ENCODE measurements at places on chromosomes 11 and 22.
A peak's percentile ranks its signal among the peaks of the same experiment; 100 is the strongest.

GRCh38 chr22:24695561-24696511 is 78.7 kb downstream of the PIWIL3 start:
- no peak for DNase-seq

- DNase-seq = no peak
Measured at GRCh38 chr11:10426475-10426874, 28.6 kb upstream of the AMPD3 start.

GRCh38 chr22:20566420-20567260 is 59.2 kb downstream of the MED15 start:
- peak; percentile 36 for DNase-seq

DNA sequence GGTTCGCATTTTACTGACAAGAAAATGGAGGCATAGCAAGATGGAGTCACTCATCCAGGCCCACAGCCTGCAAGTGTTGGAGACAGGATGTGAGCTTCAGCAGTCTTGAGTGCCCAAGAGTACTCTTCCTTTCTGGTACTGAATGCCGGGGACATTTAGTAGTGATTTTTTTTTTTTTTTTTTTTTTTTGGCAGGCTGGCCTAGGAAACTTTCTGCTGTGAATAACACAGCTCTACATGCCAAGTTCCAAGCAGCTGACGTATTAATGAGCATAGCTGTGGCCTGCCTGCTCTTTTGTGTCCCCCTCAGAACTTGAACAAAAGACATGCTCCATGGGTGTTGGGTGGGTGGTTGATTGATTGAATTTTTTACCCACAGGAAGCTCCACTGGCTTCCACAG is 195.5 kb upstream of the CADM1 start:
- DNase-seq = no peak

GRCh38 chr11:64338716-64339115 is 1.3 kb upstream of the CCDC88B start:
- no peak for DNase-seq

DNA sequence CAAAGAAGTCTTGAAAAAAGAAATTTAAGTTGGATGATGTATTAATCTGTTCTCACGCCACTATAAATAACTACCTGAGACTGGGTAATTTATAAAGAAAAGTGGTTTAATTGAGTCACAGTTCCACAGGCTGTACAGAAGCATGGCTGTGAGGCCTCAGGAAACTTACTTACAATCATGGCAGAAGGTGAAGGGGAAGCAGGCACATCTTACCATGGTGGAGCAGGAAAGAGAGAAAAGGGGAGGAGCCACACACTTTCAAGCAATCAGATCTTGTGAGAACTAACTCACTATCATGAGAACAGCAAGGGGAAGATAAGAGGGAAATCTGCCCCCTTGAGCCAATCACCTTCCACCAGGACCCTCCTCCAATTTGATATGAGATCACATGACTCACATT is 65.7 kb upstream of the AMOTL1 start:
- no peak for DNase-seq

GRCh38 chr22:26914519-26915185 is 257.3 kb downstream of the MIAT start:
- no peak for DNase-seq

GRCh38 chr11:26992031-26992541 is 1.8 kb upstream of the FIBIN start:
- no peak for DNase-seq

DNA sequence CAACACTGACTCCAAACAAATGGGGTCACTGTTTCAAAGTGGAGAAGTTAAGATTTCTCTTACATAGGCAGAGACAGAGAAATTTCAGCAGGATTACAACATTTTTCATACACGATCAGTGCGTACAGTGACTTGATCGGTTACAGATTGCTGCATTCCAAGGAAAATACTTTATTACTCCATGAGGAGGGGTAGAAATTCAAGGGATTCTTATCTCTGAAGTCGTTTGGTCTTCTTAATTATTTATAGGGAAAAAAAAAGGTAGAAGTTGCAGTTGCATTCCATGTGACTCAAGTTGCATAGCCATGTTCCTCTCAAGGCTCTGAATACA is 10.7 kb upstream of the SMIM38 start:
- DNase-seq = no peak

DNA sequence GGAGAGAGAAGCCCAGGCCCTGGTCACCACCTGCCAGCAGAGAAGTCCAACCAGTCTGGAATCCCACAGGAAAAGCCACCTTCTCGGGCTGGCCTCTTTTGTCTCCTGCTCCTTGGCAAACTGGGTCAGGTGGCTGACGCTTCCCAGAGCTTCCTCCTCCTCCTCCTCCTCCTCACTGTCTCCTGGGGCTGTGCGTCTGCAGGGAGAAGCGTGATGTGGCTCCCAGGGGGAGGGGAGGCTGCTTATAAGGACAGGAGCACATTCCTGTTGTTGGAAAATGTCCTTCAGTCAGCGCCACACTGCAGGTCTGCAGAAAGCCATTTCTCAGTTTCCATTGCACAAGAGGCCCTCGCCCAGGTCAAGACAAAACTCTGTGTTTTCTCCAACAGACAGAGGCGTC is 1316.5 kb downstream of the BRD1 start:
- DNase-seq = no peak

DNA sequence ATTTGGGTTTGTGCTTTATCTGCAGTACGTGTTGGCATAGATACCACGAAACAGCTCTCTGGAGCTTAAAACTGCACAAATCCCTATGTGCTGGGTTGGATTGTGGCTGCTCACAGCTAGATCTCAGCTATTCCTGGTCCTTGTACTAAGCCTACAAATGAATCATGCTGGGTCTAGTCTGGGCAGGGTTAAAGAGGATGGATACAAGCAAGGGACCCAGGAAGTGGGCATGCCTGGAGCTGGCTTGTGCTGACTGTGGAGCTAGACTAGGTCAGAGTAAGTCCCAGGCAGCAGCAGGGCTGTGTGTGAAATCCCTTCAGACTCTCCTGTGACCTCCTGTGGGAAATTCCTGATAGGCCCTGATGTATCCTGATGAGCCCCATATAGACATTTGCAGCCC is 3.9 kb upstream of the E2F8 start:
- DNase-seq = no peak

GRCh38 chr11:118291477-118292135 is 12.9 kb upstream of the CD3E start:
- no peak for DNase-seq

GRCh38 chr22:47092896-47093311 is 330.5 kb downstream of the TBC1D22A start:
- no peak for DNase-seq

DNA sequence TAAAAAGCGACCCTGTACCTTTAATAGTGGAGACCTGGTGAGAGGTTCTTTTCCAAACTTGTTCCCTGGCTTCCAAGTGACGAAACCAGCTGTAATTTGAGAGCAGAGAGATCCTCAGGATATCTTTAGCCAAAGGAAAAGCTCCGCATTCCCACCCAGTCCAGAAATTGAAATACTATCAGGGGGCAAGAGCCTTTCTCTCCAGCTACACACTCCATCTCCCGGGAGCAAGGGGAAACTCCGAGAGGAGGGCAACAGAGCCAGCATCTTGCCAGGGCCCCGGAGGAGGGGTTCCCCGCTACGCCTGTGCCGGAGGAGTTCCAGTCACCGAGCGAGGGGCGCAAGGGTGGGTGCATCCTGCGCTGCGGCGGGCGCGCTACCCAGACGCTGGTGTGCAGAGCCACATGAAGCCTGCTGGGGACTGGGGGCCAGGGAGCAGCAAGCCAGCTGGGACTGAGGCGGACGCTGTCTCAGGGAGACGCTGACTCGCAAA is at the start of gene FIBIN:
Gene FIBIN, plus strand, starts transcription at position 148 of the 493 bp plus-strand sequence. CDS start 415 bp downstream, outside the sequence.
- DNase-seq = no peak

DNA sequence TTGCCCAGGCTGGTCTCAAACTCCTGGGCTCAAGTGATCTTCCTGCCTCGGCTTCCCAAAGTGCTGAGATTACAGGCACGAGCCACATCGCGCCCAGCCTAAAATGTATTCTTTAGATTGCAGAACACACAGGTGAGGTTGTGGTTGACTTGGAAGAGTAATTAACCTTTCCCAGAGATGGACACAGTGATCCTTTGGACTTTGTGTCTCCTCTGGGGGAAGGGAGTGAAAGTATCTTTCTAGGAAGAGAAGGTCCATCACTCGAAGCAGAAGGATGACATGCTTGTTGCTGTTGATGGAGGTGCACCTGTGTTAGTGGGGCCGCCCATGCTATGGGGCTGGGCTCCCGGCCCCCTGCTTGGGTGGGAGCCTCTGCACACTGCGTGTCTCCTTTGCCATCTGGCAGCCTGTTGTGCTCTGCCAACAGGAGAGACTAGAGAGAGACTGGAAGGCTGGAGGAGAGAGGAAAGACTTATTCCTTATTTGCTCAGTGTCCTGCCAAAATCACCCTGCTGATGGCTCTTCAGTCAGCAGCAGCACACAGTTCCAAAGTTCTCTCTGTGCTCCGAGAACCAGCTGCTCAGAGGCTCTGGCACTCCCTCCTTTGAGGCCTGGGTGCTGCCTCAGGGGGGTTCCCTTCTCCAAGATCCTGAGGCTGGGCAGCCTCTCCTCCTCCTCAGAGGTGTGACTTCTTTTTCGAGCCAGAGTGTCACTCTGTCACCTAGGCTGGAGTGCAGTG is 33.1 kb upstream of the CYB5R3 start:
- DNase-seq = no peak

DNA sequence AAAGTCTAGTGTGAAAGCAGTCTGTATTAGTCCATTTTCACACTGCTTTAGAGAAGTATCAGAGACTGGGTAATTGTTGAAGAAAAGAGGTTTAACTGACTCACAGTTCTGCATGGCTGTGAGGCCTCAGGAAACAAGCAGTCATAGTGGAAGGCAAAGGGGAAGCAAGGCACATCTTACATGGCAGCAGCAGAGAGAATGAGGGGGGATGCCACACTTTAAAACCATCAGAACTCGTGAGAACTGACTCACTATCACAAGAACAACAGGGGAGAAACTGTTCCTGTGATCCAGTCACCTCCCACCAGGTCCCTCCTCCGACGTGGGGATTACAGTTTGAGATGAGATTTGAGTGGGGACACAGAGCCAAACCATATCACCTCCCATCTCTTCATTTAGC is 13.8 kb upstream of the TUBA8 start:
- DNase-seq = no peak

- DNase-seq = no peak
Measured at GRCh38 chr22:43244803-43245527, 58.0 kb upstream of the TTLL12 start.

GRCh38 chr22:22366537-22366936 is 122.0 kb downstream of the VPREB1 start:
- DNase-seq = no peak

- DNase-seq = no peak
Measured at GRCh38 chr11:1041471-1041870, 5.0 kb upstream of the MUC6 start.

- DNase-seq = no peak
Measured at GRCh38 chr11:5289696-5290095, 12.1 kb downstream of the OR51B4 start.

- no peak for DNase-seq
Measured at GRCh38 chr11:116641561-116642045, 131.2 kb downstream of the BUD13 start.

GRCh38 chr11:48122246-48122645 is 94.4 kb upstream of the OR4B1 start:
- DNase-seq = no peak

DNA sequence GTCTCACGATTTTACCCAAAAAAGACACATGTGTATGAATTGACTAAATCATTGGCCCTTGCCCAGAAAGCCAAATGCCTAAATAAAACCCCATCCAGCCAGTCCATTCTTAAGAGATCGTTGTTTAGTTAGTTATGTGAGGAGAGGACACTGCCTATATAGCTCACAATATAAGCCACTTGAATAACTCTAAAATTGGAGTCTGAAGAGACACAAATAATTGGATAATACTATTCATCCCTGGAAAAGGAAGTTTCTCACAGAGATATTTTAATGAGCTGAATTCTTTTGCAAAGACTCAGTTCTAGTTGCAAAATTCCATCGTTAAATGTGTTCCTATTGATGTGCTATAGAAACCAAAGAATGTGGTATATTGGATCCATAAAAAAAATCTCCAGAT is 176.7 kb downstream of the SOX6 start:
- no peak for DNase-seq

DNA sequence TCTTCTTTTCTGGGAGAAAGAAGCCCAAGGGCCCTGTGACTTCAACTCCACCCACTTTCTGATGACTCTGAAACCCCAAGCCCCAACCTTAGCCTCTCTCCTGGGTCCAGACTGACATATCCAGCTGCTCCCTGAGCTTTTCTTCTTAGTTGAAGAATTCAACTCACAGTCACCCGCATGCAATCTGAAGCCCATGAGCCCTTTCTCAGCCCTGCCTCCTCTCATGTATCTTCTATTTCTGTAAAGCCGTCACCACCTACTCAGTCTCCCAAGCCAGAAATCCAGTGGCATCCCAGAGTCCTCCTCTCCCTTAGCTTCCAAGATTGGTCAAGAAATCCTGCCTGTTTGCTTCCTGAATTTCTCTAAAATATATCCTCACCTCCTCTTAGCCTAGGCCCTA is 7.1 kb upstream of the TMA7B start:
- no peak for DNase-seq

DNA sequence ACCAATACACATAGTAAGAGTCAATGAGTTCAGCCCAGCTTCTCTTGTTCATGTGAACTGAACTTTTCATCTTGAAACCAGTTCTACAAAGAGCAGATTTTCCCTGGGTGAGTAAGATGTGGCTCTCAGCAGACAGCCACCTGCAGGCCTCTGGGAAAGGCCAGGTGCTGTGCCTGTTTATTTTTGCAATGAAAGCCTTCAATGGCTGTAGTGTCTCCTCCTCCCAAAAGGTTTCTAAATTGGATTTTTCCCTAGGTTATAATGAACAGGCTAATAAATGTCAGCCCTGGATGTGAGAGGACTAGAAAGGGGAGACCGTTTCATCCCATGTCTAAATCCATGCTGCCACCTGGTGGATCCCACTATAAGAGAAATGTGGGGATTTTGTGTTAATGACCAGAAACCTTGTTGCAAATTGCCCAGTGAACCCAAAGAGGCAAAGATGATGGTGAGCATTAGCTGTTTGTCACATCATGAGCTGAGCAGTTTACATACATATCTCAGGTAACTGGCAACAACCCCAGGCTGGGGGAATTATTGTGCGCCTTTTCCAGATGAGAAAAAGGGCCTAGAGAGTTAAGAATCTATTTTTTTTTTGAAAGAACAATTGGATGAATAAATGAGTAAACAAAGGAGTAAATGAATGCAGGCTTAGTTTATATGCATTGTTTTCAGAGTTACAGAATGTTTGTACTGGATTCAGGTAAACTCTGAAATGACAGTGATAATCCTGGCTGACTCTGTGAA is 12.7 kb downstream of the C11orf91 start:
- DNase-seq = no peak

DNA sequence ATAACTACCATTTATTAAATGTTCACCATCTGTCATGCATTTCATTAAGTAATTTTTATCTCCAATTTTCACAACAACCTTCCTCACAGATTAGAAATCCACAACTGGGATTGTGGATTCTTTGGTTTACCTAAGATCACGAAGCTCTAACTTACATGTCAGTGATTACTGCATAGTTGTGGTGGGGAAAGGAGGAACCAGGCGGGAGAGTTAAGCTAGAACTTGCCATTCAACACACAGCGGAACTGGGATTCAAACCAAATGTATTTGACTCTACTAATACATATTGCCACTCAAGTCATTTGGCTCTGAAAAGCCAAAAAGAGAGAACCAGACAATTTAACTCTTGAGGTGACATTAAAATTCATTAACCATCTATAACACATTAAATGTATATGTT is 10.4 kb upstream of the LAYN start:
- no peak for DNase-seq

Measured in stimulated activated CD4-positive, alpha-beta T cell treated with anti-CD3 and anti-CD28 coated beads, Interleukin-1b, Interleukin-23, amount 100 ng/mL, for 4 hours (primary cell).